Keratinocyte (primary cell): ENCODE measurements at places on chromosomes 12 and 14.

DNA sequence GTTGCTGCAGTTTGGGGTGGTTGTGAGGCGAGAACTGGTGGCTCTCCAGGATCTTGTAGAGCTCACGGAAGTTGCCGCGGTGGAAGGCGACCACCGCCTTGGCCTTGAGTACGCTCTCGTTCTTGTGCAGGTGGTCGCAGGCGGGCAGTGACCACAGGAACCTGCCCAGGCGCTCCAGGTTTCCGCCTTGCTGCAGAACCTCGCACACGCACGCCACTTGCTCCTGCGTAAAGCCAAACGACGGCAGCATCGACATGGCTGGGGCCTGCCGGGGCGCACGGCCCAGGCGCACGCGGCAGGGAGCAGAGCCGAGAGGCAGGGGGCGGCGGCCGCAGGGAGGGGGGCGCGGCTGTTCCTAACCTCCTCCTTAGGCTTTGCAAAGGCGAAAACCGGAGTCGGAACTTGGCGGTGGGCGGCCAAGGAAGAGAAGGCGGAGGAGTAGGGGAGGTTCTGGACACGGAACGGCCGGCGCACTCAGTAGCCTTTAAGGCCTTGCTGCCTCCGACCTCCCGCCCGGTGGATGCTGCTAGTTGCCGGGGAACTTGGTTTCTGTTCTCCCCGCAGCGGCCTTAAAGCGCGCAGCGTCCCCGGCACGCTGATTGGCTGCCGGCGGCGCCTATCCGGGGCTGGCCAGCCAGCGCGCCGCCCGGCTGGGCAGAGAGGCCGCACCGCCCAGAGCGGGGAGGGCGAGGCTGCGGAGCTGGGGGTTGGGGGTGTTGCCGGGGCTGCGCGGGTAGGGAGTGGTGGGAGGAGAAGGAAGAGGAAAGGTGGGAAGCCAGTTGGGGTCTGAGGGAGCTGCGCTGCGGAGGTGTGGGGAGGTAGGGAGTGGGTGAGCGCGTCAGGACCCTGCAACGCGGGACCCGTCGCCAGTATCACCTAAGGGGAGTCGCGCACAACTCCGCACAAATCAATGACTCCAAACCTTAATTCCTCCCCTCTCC lies at the start of gene SIX1:
SIX1 (minus strand) TSS at position 544 of the 941 bp plus-strand sequence; CDS start at position 256, 288 bp downstream.
- no peak for DNase-seq

DNA sequence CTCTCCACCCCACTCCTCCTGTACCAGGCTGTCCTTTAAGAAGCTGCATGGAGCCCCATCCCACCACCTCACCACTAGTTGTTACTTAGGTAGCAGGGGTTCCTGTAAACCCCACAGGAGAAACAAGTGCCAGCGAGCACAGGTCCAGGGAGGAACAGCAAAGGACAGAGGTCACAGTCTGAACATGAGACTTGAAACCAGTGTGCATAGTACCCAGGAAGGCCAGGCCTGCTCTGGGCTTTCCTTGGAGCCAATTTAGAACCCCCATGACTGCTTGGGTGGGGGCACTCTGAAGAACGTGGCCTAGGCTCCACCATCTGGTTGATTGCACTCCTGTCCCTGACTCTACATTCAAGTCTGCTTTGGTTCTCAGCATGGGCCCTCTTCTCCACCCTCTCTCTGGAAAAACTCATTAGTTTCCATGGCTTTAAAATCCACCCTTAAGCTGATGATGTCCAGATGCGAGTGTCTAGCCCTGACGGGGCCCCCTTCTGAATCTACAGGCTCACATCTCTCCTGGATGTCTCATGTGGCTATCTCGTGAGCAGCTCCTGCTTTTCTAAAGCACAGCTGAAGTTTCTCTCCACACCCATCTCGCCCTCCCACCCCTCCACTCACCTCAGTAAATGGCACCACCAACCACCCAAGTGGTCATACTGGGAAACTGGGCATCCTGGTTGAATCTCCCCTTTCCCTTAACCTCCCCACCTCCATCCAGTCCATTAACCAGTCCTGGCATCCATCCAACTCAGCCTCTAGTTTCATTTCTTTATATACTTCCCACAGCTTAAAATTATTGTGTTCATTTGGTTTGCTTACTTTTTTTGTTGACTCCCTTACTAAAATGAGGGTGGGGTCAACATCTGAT lies 8.4 kb downstream of the KRT3 start:
- no peak for DNase-seq

GRCh38 chr14:95290871-95291431 lies 28.8 kb downstream of the CLMN start:
- DNase-seq, result no peak

DNA sequence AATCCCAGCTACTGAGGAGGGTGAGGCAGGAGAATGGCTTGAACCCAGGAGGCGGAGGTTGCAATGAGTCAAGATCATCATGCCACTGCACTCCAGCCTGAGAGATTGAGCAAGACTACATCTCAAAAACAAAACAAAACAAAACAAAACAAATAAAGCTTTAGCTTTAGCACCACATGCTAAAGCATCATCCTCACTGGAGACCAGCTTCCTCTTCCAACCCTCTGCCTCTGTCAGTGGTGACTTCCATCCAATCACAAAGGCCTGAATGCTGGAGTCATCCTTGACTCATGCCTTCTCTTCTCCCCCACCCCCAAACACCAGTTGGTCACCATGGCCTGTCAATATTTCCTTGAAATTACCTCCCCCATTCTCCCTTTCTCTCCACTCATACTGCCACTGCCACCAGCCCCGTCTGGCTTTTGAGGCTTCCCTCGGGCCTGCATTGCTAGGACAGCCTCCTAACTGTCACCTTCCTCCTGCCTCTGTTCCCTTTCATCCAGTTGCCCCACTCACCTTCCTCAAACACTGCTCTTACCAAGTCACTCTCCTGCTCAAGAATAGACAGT lies 1.4 kb downstream of the ZNF385A start:
- no peak for DNase-seq

- no peak for DNase-seq
Observed at GRCh38 chr12:122854554-122854953, 19.3 kb downstream of the HIP1R start.

DNA sequence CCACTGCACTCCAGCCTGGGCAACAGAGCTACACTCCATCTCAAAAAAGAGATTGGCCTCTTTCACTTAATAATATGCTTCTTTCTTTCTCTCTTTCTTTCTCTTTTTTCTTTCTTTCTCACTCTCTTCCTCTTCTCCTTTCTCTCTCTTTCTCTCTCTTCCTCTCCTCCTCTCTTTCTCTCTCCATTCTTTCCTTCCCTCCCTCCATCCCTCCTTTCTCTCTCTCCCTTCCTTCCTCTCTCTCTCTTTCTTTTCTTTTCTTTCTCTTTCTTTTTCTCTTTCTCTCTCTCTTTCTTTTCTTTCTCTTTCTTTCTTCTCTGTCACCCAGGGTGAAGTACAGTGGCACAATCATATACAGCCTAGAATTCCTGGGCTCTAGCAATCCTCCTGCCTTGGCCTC lies 38.4 kb downstream of the IRF2BPL start:
- DNase-seq, result no peak

DNA sequence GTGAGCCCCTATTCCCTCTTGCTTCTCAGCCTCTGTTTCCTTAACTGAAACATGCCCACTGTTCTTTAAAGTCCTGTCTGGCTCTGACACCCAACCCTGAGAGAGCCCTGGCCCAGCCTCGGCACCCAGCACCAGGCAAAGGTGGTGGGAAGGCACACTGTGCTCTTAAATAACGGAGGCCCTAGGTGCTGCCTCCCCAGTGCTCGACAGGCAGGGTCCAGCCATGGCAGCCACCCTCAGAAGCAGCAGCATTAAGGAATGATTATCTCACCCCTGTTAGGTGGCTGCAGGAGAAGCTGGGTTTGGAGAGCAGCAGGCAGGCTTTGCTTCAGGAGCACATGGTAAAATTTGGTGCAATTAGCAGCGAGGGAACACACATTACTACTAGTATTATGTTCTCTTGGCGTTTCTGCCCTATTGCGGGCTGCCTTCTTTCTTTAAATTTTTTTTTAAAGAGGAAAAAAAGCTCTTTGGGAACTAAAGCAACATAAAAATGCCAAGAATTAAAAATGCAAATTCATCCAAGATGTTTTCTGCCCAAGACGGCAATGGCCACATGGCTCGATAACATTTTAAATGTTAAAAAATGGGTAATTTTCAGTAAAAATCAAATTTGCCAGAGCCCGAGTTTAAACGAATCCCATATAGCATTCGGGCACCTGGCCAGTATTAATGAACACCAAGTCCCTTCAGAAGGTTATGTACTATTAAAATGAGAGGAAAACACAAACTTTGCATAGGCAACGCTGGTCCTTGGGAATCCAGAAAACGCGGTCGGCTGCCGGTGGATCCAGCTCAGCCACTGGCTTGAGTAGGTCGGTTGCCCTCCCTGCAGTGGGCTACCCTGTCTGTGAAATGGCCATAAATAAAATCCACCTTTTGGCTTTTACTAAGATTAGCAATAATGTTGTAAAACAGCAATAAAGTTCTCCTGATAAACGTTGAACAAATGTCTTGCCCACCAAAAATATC lies 152.2 kb downstream of the BCL11B start:
- no peak for DNase-seq

- no peak for DNase-seq
Observed at GRCh38 chr14:68284333-68284732, 464.8 kb downstream of the RAD51B start.

- no peak for DNase-seq
Observed at GRCh38 chr14:29906256-29906870, 21.3 kb downstream of the PRKD1 start.

DNA sequence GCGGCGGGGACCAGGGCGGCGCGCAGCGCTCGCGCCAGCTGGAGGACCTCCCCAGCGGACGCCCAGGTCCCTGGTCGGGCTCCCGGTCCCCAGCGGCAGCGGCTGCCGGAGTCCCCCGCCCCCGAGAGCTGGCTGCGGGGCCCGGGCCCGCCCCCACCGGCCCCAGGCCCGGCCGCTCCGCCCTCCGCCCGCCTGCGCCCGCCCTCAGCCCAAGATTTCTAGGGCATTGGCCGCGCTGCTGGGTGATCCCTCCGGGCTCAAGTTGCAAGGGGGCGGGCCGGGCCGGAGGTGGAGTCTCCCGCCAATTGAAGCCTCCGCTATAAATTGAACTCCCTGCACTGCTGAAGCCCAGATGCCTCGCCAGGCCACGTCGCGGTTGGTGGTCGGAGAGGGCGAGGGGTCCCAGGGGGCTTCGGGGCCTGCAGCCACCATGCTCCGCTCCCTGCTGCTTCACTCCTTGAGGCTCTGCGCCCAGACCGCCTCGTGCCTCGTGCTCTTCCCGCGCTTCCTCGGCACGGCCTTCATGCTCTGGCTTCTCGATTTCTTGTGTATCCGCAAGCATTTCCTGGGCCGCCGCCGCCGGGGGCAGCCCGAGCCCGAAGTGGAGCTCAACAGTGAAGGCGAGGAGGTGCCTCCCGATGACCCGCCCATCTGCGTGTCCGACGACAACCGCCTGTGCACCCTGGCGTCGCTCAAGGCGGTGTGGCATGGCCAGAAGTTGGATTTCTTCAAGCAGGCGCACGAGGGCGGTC lies at the start of gene DIO3:
DIO3 (plus strand) TSS at position 351 of the 752 bp plus-strand sequence.
- no peak for DNase-seq

DNA sequence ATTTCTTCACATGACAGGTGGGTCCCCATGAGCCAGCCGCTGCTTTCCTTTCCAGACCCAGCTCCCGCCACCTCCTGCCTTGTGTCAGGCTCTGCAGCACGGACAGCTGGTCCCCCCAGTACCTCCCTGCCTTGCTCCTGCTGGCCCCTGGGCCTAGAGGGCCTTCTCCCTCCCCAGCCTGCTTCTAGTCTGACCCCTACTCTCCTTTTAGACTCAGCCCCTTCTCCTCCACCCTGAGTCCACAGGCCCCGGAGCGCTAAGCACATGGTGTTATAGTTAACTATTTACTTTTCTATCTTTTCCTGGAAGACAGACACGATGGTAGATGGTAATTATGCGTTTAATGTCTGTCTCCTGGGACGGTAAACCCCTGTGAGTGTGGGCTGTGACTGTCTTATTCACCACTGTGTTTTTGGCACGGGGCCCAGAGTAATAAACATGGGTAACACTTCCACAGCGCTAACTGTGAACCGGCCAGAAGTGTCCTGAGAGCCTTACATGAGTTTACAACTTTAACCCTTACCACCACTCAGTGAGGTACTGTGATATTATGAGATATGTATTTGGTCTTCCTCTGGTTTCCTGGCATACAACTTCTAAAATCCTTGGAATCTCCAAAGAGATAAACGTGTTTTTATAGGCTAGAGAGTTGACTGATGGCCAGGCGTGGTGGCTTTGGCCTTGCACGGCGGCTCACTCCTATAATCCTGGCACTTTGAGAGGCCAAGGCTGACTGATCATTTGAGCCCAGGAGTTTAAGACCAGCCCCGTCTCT lies 41.2 kb downstream of the DGLUCY start:
- no peak for DNase-seq

DNA sequence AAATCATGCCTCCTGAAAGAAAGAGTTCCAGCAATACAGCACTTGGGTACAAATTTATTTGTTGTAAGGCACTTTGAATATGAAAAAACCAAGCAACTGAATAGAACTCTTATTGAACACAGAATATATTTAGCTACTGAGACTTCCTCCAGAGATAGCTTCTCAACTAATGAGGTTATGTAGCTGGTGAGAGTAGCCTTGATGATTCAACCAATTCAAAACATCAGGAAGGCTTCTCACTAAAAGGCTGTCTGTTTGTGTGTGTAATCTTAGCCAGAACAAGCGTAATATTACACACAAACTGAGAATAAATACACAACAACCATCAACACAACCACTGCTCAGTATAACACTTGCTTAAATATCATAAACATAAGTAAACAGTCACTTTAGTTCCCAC lies 20.4 kb downstream of the EIF2B2 start:
- DNase-seq, result no peak

- no peak for DNase-seq
Observed at GRCh38 chr12:119672194-119672593, 4.3 kb downstream of the PRKAB1 start.

DNA sequence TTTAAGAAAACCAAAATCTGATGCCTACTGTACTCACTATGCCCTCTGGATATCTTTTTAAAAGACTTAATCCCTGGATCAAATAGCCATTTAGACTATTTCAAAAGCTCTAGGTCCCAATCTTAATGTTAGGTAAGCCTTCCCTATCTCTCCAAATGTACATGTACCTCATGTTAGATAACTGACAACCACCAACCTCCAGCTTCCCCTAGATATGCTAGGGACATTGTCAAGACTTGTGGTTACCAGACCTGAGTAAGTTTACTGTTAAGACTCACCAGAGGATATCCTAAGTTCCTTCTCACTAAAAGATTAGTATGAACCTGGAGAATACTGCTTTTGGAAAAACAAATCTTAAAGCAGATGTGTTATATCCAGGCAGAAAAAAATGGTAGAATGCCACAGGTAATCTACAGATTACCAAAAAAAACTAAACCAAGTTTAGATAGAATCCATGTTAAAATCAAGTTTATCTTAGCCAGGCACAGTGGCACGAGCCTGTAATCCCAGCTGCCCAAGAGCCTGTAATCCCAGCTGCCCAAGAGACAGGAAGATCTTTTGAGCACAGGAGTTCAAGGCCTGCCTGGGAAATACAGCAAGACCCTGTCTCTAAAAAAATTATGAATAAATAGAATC lies 9.7 kb downstream of the NAP1L1 start:
- no peak for DNase-seq

DNA sequence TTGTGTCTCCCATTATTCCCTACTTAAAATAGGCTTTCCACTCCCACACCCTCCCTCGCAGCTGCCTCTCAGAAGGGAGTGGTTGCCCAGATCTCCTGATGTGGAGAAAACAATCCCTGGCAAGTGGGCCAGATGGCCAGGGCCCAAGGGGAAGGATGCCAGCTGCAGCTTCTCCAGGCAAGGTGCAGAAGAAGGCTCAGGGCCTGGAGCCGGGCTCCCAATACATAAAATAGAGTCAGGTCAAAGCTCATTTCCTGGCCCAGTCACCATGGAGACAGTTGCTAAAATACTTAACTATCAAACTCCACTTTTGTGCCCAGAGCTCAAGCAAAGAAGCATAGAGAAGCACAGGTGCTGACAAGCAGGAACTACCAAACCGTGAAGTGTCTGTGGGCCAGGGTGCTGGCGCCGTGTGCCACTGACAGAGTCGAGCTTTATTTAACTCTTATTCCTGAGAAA lies 45.7 kb upstream of the ITPR2 start:
- no peak for DNase-seq
